PC-3 (cell line): ENCODE measurements at places on chromosomes 5 and 9. TPM values are rescaled to one million over a fixed set of nuclear protein-coding genes. Genes with fewer than 3 reads are reported as not detected.

DNA sequence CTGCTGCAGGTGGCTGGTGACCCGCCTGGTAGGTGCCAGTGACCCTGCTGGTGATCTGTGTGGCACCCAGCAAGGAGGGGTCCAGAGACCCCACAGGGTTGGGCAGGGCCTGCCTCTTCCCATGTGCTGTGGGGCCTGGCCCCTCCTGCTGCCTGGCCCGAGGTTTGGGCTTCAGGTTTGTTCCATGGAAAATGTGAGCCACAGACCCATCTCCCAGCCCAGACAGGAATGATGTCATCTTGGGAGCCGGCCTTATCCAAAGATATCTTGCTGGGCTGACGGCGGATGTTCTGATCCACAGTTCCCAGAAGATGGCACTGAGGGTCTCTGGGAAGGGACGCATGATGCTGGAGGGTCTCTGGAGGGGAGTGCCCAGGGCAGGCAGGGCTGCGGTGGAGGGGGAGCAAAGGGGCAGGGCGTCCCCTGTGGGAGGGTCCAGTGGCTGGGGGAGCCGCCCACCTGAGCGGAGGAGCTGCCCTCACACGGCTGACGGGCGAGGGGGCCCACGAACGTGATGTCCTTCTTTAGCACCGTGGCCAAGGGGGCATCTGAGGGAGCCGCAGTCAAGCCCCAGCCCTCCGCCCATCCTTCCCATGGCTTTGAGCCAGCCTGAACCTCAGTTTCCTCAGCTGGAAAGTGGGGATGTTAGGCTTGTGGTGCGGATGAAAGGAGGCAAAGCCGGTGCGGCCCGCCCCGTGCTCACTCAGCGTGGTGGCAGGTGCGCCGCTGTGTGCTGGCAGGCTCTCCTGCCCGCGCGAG is 68.1 kb downstream of the COL5A1 start:
- H3K27ac ChIP-seq, result no peak overlapping the region
- H3K4me1 ChIP-seq, result no peaks in the 10 kb centered on the region
- no peaks in the 10 kb centered on the region for H3K27me3 ChIP-seq
- no peak overlapping the region for H3K4me3 ChIP-seq
- no peak for DNase-seq

DNA sequence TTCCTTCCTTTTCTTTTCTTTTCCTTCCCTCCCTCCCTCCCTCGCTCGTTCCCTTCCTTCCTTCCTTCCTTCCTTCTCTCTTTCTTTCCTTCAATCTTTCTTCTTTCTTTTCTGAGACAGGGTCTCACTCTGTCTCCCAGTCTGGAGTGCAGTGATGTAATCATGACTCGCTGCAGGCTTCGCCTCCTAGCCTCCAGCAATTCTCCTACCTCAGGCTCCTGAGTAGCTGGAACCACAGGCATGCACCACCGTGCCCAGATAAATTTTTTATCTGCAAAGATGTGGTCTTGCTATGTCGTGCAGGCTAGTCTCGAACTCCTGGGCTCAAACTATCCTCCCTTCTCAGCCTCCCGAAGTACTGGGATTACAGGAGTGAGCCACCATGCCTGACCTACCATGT is 81.4 kb downstream of the SPATA31C2 start:
- no peak overlapping the region for H3K27ac ChIP-seq
- no peaks in the 10 kb centered on the region for H3K27me3 ChIP-seq
- DNase-seq, result peak; percentile 62
- no peaks in the 10 kb centered on the region for H3K36me3 ChIP-seq

DNA sequence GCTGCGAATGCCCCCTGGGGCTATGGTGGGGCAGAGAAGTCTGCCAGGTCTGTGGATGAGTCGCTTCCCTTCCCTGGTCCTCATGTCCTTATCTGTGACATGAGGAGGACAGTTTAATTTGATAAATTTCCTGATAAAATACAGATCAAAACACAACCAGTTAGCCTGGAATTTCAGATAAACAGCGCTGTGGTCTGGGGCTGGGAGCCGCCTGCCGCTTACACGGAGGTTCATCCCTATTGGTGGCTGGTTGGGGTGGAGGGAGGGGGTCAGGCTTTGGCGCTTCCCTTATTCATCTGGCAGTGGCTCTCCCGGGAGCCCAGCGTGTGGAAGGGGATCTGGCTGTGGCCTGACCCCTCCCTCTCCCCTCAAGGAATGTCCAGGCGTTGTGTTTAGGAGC is 17.9 kb downstream of the CRB2 start:
- DNase-seq, result no peak
- no peaks in the 10 kb centered on the region for H3K4me1 ChIP-seq
- no peak overlapping the region for H3K27ac ChIP-seq
- no peak overlapping the region for H3K4me3 ChIP-seq

- H3K27me3 ChIP-seq, result no peaks in the 10 kb centered on the region
- no peaks in the 10 kb centered on the region for H3K36me3 ChIP-seq
Observed at GRCh38 chr5:119578937-119579336, 50.4 kb upstream of the FAM170A start.

SEMA4D gene
- 5.0 and 8.0 TPM in 2 replicates for total RNA-seq
